ENCODE measurements at places on chromosomes 3 and 15. TPM values are rescaled to one million over a fixed set of nuclear protein-coding genes. Genes with fewer than 3 reads are reported as not detected.

GRCh38 chr3:45644791-45645201 lies 44.4 kb upstream of the SACM1L start:
- DNase-seq, result no peak

SLC51B gene
- 11.1 TPM for polyA plus RNA-seq

BRPF1 gene
- 19.3 TPM for polyA plus RNA-seq

SEC22C gene
- polyA plus RNA-seq, result 46.3 TPM

DNA sequence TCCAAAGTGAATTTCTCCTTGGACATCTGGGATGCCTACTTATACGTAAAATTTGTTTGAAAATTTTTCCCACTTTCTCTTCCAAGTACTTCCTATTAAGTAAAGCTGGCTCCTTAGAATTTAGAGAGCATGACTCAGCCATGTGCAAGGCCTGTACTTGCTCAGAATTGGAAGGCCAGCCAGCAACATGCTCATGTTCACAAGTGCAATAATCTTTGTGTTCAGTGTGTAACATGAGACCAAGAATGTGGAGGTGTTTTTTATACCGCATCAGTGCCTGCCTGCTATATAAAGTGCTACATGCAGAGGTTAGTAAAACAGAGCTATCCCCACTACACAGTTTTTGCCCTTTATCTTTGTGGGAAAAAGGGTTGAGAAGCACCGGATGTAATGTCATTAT lies 151.9 kb upstream of the FEZF2 start:
- DNase-seq, result no peak

ATP13A4 gene
- 1.4 TPM for polyA plus RNA-seq

- DNase-seq, result no peak
Measured at GRCh38 chr3:110928016-110928662, 143.5 kb upstream of the NECTIN3 start.

DNA sequence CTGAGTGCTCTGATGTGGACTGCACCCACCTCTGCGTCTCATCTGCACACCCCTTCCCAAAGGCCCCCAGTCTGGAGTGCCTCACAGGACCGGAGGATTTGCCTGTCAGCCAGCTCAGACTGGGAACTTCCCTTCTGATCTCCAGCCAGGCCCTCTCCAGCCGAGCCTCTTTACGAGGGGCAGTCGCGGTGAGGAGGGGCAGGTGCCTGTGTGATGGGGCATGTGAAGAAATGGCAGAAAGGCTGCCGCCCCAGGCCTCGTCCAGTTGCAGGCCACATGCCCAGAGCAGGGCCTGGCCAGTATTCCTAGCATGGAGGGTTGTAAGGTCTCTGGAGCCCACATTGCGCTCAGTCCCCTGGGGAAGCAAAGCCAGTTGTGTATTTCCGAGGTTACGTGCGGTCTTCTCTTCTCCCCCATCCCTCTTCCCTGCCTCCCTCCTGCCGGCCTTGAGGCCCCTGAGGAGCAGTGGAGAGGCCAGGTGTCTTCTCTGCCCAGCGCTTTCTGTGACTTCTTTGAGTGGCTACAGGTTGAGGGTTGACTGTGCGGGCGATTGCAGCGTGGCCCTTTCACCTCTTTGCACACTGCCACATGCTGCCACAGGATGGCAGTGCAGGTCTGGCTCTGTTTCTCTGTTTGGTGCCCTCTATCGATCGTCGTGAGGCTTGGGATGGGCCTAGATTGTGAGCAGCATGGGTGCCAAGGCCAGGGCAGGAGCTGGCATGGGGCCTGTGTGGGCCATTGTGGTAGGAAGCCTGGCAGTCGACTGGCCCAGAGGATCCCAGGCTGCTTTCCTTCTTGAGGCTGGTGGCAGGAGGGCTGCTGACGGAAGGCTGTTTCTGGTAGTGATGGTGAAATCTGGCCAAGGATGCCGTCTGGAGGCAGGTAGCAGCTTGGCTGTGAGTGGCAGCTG lies 5.3 kb downstream of the CLK3 start:
- no peak for DNase-seq

GRCh38 chr3:17678116-17678741 lies 64.2 kb downstream of the TBC1D5 start:
- no peak for DNase-seq

DNA sequence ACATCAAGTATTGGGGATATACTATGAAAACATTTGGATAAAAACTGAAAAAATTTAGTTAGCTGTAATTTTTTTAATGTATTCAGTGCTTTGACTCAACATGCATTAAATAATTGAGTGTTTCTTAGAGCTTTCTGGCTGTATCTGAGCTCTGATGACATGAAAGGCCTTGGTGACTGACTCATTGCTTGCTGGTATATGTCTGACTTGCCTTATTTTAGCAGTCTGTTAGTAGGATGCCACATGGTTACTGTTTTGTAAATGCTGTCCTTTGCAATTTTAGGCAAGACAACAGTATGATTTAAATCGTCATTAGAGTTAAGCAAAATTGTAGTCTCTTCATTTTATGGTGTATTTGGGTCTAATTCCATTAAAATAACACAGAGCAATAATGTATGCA lies 199.2 kb downstream of the GHSR start:
- DNase-seq, result no peak

- DNase-seq, result no peak
Measured at GRCh38 chr3:12193485-12194165, 34.9 kb upstream of the TIMP4 start.

CAMKV gene
- 0.14 TPM for polyA plus RNA-seq

DNA sequence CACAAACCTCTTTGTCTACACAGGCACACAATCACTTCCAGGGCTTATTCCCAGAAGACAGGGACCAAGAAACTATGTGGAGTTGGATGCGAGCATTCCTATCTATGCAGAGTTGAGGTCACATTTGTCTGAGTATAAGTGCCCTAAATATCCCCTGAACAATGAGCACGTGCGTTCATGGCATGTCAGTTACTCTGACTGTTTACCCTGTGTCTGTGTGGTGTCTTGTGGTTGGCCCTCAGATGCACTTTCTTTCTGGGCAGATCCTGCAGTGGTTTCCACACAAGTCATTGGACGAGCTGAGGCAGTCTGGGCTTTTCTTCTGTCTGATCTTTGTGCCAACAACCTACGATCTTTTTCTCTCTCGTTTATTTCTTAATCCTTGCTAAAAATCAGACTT lies 134.5 kb downstream of the FBN1 start:
- DNase-seq, result no peak

DNA sequence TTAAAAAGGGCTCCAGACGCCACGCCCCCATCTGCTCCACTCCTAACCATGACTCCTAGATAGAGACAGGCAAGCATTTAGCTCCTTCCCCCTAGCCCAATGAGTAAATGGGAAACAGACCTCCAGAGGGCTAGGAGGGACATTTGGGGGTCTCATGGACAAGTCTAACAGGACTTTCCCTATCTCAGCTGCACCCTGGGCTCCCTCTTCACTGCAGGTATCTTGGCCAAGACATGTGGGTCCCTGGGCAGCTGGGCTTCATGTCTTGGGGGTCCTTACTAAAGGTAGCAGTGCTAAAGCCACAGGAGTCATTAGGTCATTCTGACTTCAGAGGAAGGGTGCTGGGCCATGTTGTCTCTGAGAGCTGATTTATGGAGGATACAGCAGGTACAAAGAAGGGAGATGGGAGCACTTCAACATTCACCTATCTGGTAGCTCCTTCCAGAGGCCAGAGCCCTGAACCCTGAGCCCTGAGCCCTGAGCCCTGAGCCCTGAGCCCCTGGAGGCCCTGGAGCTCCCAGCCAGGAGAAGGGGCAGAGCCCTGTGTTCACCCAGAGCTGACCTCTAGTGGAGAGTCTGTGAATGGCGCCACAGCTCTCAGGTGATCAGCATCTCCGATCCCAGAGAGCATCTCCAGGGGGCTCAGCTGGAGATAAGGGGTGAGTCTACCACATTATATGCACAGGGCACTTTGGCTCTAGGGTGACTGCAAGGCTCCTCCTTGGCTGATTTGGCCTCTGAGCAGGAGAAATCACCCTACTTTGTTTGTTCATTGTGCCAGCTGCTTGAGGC lies 40.1 kb upstream of the EPHB1 start:
- no peak for DNase-seq

Measured in right renal pelvis (tissue), 4 donors.